ENCODE measurements at places on chromosomes 1 and 21.

GRCh38 chr1:207007352-207008033 is 25.1 kb downstream of the C1orf116 start:
- DNase-seq, result peak; percentile 96

DNA sequence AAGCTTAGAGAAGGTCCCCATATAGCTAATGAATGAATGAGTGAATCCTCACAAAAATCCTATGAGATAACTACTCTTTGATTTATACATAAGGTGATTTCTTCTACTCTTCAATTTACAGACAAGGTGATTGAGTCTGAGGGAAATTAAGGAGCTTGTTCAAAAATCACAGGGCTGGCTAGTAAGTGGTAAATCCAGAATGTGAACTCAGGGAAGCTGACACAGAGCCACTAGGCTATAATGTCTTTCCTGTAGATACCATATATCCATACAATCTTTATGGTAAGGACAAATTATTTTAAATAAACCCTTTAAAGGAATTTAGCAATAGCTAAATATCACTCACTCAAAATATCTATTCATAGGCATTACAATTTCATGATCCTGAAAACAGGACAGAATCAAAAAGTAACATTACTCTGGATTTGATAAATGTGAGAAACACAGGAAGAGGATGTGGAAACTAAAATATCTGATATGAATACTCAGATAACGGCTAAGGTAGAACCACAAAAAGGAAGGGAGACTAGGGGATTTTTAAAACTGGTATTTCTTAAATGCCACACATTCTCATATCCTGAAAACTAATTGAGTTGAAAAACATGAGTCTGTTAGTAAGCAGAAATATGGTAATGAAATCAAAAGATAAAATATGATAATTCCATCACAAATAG is 108.2 kb downstream of the NBPF12 start:
- no peak for DNase-seq

- DNase-seq, result no peak
These were observed 243.1 kb downstream of the CACNA1E start for GRCh38 chr1:181726320-181727012.

DNA sequence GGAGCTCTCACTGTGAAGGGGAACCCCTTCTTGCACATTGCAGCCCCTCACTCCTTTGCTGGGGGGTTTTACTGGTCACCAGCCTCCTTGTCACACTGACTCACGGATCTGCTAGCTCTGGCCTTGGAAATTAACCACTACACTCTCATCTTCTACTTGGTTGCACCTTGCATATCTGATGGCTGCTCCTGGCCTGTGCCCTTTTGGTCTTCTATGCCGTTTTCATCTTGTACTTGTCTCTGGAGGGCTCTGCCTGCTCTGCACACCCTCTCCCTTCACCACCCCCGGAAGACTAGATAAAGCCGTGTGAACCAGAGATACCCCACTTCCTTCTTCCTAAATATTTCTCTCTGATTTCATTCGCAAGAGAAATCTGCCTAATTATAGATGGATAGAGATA is 44.6 kb downstream of the CD247 start:
- DNase-seq, result no peak

GRCh38 chr1:225454733-225455132 is 26.9 kb upstream of the LBR start:
- DNase-seq, result peak; percentile 87

DNA sequence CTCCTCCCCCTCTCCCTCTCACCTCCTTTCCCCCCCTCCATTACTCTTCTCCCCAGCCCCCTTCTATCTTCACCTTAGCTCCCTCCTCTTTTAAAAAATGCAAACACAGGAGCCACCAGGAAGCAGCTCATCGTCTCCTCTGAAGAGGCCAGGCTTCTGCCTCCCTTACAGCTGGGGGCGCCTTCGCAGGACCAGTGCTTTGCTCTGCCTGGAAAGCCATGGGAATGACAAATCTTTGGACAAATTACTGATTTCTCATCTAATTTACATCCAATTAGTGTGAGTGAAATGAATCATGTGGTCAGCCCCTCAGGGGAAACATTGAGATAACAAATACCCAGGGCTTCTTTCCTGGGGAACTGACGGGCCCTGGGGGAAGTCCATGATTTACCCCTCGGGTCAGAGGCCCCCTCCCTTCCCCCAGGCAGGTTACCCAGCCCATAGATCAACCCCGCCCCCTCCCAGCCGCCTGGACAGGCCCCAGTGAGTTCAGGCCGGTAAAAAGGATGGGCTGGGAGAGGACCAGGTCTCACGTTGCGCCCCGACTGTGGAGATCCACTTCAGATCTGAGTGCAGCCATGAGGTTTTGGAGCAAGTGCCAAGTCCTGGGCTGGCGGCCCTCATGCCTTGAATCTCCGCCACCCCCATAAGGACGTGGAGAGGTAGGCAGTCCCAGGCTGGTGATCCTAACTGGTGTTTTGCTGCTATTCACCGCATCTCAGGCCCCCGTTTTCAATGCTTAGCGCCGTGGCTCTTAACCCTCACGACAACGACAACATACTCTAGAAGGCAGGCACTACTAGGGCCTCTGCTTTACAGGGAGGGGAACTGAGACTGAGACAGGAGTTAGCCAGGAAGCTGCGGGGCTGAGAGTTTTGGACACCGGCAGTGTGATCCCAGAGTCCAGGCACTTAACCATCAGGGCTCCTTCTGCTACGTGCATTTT is 300.8 kb downstream of the RRAGC start:
- no peak for DNase-seq

DNA sequence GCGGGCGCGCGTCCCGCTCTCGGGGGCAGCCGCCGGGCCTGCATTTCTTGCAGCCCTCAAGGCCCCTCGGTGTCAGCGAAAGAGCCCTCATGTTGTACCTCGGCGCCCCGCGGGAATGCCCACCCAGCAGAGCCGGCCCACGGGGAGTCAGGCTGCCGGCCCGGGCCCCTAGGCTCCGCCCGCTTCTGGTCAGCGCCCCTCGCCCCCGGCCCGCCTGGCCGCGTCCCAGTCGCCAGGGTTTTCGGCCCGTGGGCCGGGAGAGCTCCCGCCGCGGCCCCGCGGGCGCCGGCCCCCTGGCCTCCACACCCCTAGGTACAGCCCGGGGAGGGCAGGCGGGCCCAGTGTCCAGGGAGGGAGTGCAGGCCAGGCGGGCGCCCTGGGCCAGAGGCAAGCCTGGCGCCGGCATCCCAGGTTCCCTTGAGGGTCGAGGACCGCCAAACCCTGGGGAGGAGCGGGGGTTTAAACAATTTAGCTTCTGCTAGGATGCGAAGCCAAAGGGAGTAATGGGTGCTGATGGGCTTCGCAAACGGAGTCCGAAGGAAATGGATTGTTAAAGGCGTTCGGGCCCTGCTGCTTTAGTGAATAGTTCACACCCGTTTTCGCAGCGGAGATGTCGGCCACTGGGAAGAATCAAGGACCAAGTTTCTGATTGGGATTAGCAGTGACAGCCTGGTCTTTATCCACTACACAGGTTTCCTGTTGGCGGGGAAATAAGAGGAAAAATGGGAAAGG is 486 bp upstream of the KCNA3 start:
- no peak for DNase-seq

DNA sequence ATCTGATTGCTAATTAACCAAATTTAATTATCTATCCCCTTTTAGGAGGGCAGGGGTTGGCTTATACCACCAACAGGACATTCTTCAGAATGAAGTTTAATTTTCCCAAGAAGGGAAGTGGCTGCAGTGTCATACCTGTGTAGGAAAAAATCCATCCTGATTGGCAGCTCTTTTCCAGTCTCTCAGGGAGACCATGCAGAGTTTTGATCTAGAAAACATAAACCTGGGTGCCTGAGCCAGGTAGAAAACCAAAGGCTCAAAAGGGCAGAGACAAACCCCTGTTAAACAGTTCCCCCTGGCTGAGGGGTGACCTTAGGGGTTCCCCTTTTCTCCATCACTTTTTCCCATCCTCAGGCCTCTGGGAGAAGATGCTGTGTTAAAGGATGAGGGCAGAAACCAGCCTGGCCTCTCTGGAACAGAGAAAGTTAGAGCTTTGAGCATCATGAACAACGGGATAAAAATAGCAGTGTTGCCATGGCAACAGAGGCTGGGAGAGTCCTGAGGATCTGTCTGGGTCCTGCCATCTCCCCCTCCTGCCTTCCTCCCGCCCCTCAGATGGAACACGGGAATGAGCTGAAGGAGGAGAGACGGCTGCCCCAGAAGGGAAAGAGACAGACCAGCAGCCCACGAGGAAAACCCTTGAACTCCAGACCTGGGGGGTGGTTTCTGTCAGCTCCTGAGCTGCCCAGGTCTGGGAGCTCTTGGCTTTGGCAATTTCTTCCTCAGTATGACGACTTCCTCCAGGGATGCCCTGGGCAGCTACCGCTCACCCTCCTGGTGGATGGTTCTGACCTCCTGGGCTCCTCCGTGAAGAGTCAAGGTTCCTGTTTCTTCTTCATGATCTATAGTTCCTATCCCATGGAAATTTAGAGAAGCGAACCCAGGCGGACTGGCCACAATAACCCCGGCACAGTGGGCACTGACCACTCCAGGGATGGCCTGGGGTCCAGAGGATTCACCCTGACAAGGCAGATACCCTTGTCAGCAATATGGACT is 14.0 kb upstream of the LEMD1 start:
- DNase-seq, result peak; percentile 15

DNA sequence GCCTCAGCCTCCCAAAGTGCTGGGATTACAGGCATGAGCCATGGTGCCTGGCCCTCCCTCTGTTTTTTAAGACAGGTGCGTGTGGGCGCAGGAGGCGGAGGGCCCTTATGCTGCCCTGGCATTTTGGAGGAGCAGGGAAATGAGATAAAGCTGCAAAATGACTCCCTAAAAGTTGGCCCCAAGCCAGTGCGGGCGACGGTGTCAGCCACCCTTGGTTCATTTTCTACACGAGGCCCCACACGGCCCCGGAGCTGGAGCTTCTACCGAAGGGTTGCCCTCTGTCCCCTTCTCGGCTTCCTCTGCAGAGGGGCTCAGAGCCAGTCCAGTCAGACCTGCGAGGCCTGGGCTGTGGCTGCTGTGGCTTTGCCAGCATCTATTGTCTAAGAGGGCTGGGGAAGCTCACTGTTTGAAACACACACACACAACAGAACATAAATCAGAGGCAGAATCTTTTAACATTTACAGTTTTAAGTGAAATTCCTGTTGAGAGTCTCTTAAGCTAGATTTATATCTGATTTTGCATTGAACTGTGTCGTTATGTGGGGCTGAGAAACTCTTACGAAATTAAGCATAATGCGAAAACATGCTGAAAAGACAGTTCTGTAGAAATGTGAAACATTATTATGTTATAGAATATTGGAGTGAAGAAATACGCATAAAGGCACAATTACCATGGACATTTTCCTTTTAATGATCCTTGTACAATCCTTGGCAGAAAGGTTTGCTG is 255.9 kb downstream of the CAMTA1 start:
- DNase-seq, result no peak

- DNase-seq, result no peak
These were observed 332.7 kb downstream of the USH2A start for GRCh38 chr1:216090556-216090955.

DNA sequence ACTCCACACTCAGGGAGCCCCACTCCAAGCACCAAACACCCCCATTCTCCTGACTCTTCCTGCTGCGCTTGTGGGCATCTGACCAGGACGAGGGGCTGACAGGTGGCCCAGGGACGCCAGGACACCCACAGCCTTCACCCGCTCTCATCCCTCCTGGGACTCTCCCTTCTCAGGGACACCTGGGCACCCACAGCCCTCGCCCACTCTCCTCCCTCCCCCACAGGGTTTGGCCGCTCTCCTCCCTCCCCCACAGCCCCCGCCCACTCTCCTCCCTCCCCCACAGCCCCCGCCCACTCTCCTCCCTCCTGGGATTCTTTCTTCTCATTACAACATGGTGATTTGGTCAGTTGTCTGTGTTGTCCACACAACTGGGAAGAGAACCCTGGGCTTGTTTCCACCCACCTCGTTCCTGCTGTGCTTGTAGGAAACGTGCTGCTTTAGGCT is 43.4 kb downstream of the PRDM15 start:
- no peak for DNase-seq

Data from fibroblast of skin of back (primary cell).